NCI-H187 (cell line): ENCODE measurements at places on chromosomes 3 and 15.

DNA sequence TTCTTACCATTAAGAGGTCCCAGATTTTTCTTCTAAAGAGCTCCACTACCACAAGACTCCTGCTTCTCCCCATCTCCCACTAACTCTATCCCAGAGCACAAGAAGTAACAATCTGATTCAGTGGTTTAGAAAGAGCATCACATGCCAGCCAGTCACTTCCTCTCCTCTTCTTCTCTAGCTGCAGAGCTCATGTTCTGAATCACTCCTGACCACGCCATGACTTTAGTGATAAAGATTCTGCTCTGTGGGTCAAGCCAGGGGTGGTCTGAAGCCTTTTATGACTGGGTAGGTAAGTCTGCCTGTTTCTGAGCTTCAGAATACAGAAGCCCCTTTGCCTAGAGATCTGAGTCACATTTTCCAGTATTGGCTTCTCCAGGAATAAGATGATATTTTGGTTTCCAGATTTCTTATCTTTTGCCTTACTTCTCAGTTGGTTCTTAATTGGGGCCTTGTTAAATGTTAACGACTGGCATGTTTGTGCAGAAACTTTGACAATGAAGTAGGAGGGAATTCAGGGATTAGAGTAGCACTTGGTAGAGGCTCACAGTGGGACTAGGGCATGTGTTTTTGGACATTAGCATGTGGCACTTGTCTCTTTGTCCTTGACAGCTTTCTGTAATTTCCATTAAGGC is 27.6 kb upstream of the ADAMTSL3 start:
- no peak for DNase-seq

DNA sequence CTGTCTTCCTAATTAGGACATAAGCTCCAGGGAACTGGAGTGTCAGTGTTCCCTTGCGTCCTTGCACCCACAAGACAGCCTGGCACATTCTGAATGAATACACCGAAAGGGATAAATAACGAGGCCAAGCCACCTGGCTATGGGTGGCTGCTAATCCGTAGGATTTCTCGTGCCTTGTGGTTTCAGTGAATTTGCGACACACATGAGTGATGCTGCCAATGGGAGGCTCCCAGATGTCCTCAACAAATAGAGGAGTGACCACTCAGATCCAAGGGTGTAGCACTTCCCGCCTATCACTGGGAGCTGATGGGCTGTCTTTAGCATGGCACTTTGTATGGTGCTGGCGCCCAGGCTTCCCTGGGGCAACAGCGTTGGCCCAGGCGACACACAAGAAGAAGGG is 43.4 kb downstream of the APBA2 start:
- DNase-seq, result no peak

DNA sequence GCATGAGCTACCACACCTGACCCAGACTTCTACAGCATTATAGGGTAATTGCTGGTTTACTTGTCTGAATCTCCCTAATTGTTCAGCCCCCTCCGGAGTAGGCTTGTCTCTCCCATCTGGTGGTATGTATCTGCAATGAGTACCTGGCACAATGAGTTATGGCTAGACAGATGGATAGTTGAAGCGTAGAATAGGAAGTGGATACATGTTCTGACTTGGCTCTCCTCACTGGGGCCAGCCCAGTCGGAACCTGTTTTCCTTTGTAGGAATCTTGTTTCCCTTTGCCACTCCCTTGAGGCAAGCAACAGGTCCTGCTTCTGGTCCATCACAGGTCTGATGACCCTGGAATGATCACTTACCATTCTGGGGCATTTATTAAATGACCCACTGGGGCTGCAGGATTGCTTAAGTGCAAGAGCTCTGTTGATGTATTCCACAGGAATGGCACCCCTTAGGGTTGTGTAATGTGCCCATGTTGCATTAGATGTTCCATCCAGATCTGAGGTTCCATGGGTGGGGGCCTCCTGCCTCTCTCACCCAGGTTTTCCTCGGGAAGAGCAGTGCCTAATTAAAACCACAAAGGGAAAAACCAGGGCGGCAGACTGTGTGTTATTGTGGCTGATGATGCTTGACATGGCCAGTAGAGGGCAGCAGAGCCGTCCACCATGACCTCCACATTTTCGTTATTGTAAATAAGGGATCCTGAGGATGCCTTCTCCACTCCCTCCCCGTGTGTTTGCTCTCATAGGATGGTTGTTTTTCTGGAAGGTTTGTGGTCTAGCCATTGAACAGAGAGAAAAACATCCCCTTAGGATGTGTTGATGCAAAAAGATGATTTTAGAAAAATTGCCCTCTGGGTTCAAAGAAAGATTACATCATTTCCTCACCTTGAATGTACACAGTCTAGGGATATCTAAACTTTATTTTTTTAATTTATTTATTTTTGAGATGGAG is 58.0 kb downstream of the CMTM8 start:
- no peak for DNase-seq

- DNase-seq, result no peak
Observed at GRCh38 chr15:70093481-70094319, 4.0 kb downstream of the TLE3 start.

DNA sequence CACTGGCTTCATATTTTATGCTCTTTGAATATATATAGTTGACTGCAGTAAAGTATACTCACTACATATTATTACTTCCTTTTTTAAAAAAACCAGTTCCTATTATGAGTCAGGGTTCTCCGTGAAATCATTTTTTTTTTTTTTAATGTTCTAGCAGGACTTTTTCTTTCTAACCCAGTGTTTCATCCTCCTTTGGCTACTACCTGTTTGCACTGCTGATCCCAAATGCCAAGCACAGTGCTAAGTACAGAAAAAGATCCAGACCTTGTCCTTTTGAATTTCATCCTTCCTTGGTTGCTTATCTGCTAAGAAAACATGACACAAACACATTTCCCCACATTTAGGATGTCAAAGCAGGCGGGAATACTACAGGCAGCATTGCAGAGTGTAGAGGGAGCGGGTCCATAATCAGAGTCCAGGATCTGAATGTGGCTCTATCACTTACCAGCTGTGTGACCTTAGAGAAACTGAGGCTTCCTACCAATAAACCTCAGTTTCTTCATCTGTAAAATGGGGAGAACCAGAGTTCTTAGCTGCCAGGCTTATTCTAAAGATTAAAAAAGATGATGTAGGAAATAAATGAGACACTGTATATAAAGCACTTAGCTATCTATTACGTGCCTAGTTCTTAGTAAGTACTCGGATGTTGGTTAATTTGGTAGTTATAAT is 37.2 kb upstream of the ANPEP start:
- DNase-seq, result no peak

DNA sequence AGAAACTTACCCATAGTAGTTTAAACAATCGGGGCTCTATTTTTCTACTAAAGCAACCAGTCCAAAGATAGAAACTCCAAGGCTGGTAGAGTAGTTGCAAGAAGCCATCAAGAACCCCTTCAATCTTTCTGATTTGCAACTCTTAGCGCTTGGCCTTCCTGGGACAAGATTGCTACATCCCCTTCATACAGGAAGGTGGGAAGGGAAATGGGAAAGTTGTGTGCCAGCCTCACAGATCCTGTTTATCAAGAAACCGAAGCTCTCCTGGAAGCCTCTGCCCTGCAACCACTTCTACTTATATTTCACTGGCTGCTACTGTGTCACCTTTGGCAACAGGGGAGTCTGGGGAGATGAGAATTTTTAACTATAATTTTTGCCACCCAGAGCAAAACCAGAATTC is 46.2 kb downstream of the OSBPL10 start:
- no peak for DNase-seq
